K562 (cell line): ENCODE measurements at places on chromosomes 6 and 20. TPM values are rescaled to one million over a fixed set of nuclear protein-coding genes. Genes with fewer than 3 reads are reported as not detected.

DNA sequence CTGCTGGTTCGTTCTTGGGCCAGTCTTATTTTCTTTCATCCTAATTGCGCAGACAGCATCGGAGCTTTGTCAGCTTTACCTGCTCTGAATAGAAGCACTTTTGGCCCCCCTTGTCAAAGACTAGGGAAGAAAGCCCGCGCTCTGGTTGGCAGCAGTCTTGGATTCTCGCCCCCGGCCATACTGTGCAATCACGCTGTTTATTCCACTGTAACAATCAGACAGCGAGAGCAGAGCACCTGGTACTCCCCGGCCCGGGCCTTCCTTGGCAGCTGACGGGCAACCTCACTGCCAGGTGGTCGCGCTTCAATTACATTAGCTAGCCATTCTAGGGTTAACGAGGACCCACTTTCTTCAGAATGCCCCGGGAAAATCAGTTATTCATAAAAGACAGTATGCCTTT is 72.6 kb downstream of the INSM1 start:
- DNase-seq: no peak

DNA sequence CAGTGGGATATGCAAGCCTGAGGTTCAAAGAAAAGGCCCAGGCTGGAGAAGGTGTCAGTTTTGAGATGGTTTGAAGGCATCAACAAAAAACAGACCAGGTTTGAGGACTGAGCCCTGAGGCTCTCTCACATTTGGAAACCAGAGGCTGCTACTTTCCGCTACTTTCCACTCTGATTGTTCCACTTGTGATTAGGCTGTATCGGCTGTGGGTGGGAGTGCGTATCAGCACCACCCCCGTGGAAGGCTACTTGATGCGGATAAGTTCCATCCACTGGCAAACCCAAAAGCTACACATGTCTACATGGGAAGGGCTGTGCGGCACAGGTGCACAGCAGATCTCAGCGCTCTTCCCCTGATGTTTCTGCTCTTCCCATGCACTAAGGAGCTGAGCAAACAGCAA is 198.7 kb downstream of the GMPR start:
- no peak for DNase-seq

DNA sequence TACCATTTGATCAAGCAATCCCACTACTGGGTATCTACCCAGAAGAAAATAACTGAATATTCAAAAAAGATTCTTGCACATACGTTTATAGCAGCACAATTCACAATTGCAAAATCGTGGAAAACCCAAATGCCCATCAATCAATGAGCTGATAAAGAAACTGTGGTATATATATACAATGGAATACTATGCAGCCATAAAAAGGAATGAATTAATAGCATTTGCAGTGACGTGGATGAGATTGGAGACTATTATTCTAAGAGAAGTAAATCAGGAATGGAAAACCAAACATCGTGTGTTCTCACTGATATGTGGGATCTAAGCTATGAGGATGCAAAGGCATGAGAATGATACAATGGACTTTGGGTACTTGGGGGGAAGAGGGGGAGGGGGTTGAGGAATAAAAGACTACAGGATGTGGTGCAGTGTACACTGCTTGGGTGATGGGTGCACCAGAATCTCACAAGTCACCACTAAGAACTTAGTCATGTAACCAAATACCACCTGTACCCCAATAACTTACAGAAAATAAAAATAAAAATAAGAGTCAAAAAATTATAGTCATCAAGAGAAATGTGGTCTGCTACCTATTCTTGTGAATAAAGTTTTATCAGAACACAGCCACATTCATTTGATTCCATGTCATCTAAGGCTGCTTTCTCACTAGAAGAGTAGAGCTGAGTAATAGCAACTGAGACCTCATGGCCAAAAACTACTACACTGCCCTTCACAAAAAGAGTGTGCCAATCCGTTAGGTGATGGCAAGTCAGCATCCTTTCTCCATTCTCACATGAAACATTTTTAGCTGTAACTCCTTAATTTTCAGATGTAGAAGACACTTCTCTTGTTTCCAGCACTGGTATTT is 8.7 kb upstream of the HUS1B start:
- DNase-seq: no peak

GRCh38 chr6:84408028-84408427 is 180.6 kb upstream of the CEP162 start:
- no peak for DNase-seq

DNA sequence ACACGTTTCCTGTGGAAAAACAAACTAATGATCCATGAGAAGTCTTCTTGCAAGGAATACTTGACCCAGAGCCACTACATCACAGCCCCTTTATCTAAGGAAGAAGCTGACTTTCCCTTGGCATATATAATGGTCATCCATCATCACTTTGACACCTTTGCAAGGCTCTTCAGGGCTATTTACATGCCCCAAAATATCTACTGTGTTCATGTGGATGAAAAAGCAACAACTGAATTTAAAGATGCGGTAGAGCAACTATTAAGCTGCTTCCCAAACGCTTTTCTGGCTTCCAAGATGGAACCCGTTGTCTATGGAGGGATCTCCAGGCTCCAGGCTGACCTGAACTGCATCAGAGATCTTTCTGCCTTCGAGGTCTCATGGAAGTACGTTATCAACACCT is 35.4 kb downstream of the GCNT2 start:
- DNase-seq: no peak

Gene SUMO4
- 0.60 and 0.92 TPM in 2 replicates for total RNA-seq

Gene MICB
- total RNA-seq: 21.0 and 23.2 TPM in 2 replicates

Gene MRAP2
- total RNA-seq: 7.4 and 8.7 TPM in 2 replicates
